ENCODE measurements at places on chromosomes 7 and 10.

GRCh38 chr7:80902716-80903308 lies 16.0 kb downstream of the SEMA3C start:
- DNase-seq: no peak

DNA sequence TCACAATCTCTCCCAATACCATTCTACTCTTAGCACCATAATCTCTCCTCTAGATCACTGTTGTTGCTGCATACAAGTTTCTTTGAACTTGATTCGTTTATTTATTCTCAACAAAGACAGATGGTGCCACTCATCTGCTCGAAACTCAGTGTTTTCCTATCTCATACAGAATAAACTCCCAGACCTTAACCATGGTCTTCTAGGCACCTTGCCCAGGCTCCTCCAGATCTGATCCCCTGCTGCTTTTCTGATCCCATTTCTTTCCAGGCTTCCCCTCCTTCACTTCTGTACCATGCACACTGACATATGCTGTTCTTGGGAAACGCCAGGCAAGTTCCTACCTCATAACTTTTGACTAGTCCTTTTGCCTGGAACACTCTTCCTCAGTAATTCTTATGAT lies 645.7 kb downstream of the DNAJB9 start:
- no peak for DNase-seq

DNA sequence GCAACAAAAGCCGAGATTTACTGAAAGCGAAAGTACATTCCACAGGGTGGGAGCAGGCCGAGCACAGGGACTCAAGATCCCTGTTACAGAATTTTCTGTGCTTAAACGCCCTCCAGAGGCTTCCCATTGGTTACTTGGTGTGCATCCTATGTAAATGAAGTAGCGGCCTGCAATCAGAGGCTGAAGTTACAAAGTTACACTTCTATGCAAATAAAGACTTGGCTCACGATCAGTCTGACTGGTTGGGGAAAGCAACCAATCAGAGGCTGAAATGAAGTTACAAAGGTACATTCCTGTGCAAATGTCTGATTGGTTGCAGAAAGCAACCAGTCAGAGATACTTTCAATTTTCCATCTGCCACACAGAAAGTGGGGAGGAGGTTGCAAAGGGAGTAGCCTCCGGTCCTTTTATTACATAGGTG lies 4.1 kb downstream of the ACBD7 start:
- no peak for DNase-seq

GRCh38 chr10:113927440-113927839 lies 73.0 kb downstream of the NHLRC2 start:
- DNase-seq: no peak

DNA sequence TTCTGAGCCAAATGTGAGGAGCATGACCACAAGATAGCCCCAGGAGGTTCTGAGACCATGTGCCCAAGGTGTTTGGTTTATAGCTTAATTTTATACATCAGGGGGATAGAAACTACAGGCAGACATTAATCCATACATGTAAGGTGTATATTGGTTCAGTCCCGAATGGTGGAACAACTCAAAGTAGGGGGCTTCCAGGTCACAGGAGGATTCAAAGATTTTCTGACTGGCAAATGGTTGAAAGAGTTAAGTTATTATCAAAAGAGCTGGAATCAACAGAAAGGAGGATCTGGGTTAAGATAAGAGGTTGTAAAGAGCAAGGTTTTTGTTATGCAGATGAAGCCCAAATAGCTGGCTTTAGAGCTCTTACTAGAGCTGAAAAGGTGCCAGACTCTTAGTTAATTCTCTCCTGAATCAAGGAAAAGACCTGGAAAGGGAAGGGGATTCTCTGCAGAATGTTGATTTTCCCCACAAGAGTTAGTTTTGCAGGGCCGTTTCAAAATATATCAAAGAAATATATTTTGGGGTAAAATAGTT lies 640.0 kb downstream of the IPMK start:
- DNase-seq: no peak

DNA sequence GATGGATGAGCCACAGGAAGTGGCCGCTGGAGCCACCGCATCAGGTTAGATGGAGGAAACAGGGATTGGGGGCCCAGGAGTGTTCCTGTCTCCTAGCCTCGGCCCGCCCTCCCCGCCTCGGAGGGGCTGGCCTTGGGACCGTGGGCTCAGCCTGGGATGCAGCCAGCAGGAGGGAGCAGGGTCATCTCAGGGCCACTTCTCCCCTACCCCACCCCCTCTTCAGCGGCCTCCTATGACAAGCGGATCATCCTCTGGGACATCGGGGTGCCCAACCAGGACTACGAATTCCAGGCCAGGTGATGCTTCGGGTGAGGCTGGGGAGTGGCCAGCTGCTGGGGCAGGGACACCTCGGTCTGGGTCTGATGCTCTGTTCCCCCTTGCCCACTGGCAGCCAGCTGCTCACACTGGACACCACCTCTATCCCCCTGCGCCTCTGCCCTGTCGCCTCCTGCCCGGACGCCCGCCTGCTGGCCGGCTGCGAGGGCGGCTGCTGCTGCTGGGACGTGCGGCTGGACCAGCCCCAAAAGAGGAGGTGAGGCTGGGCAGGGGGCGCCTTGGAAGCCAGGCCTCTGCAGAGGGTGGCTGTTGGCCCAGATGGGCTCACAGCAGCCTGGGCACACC lies 4.7 kb downstream of the LRWD1 start:
- no peak for DNase-seq

DNA sequence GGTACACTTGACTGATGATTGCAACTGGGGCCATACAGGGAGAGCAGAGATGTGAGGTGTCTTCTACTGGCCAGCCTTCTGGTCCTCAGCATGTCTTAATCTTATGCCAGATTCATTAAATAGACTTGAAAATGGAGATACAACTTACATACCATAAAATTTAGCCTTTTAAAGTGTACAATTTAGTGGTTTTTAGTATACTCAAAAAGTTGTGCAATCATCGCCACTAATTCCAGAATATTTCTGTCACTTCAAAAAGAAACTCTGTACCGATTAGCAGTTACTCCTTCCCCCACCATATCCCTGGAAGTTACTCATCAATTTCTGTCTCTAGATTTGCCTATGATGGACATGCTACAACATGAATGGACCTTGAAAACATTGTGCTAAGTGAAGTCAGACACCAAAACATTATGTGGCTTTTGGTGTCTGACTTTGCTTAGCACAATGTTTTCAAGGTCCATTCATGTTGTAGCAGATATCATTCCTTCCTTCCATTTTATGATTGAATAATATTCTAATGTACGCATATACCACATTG lies 53.0 kb downstream of the SH2D4B start:
- no peak for DNase-seq

GRCh38 chr7:154744256-154744860 lies 258.6 kb downstream of the PAXIP1 start:
- no peak for DNase-seq

DNA sequence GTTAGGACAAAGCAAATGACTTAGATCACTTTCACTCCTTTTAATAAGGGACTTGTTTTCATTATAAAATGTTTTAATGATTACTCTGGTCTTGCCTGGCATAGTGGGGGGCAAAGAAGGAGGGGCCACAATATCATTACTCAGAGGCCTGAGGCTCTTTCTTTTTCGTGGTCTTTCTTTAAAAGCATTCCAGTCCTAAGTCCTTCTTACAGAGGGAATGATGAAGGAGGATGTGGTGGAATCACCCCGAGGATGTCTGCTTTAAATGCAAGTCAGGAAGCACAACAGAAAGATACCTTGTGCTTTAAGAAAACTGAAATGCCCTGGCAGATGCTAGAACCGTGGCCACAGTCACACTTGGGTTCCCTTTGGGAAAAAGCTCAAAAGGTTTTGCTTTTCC lies 379.1 kb downstream of the INHBA start:
- DNase-seq: no peak

GRCh38 chr7:78206769-78207168 lies 408.2 kb downstream of the PHTF2 start:
- no peak for DNase-seq

DNA sequence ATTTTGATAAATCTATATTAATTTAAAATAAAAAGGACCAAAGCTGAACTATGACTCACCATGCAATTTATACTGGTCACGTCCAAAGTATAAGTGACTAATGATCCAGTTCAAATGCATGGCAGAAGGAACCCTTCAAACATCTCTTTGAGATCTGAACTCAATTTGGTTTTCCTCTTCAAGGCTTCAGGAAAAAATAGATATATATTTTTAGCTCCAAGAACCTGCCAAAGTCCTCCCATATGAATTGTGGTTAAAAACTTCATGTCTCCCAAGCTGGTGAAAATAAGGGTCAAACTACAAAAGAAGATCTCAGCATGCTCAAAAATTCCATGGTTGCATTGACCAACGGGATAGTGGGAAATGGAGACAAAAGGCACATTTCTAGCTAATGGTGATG lies 34.6 kb upstream of the PDE1C start:
- DNase-seq: no peak

GRCh38 chr10:114322344-114322743 lies 82.0 kb downstream of the AFAP1L2 start:
- no peak for DNase-seq

- DNase-seq: no peak
Observed at GRCh38 chr7:46157404-46157803, 236.3 kb upstream of the IGFBP3 start.

DNA sequence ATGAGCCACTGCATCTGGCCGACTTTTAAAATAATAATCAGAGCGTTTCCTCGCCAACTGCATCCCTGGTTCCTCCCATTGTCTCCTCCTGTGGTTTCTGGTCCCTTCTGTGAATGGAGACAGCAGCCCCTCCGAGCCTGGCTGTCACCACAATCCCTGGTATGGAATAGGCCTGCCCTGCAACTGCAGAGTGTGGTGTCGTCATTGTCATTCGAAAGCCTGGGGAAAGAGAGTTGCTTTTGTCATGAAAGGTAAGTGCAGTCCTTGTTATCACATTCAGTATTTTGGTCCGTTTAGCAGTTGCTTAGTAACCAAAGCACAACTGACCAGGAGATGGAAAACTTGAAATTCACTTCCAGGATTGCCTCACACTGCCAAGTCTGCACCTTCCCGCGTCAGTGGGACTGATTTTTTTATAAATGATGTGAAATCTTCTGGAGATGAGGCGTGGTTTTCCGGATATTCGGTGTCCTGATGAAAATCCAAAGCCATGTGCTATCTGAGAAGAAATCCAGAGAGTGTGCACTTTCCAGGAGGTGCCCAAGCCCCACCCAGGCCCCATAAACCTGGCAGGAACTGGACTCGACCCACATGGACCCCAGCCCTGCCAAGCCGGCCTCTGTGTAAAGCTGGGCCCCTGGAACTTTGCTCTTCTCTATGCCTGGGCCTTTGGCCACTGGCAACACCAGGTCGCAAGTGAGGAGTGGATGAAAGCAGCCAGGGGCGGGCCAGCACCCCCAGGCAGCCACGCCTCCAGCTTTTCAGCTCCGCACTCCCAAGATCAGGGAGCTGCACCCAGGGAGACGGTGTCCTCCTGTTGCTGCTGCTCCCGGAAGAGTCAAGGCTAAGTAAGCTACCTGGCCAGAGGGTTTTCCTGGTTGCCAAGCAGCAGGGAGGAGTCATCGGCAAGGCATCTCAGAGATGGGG lies 133.7 kb upstream of the SH2B2 start:
- no peak for DNase-seq

- no peak for DNase-seq
Observed at GRCh38 chr10:3935933-3936359, 150.9 kb upstream of the KLF6 start.

GRCh38 chr7:78983483-78983882 lies 470.0 kb downstream of the MAGI2 start:
- no peak for DNase-seq

GRCh38 chr10:87603769-87604168 lies 55.9 kb upstream of the PAPSS2 start:
- DNase-seq: no peak

DNA sequence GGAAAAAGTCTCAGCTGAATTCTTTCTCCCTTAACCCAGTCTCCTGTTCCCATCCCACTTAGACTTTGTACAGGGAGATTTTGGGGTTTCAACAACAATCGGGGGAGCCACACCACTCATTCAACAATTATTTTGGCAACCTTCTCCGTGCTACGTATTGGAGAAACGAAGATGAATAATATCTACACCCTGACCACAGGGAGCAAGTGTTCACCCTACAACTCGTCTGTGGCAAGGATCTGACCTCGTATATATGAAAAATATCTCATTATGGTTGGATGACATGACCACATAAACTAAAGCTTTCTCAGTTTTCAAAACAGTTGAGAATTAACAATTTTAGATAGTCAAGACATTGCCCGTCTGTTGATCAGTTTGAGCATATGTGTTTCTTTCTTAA lies 302.1 kb downstream of the CACNA2D1 start:
- no peak for DNase-seq

DNA sequence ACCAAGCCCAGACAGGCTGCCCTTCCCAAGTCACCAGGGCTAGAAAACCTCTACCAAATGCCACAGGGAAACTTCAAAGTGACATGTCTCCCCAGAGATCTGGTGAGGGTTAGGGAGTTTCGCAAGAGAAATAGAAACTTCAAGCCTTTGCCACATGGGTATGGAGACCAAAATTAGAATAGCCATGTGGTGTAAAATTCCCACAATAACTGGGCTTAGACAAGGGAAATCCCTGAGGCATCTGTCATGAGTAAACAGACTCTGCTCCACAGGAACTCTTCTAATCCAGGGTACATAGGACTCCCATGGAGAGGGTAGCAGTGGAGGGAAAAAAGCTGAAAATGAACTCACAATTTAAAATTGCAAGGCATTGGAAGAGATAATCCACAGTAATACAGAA lies 14.3 kb downstream of the ADAM12 start:
- DNase-seq: no peak

GRCh38 chr10:9834434-9834833 lies 1183.2 kb upstream of the CELF2 start:
- no peak for DNase-seq

DNA sequence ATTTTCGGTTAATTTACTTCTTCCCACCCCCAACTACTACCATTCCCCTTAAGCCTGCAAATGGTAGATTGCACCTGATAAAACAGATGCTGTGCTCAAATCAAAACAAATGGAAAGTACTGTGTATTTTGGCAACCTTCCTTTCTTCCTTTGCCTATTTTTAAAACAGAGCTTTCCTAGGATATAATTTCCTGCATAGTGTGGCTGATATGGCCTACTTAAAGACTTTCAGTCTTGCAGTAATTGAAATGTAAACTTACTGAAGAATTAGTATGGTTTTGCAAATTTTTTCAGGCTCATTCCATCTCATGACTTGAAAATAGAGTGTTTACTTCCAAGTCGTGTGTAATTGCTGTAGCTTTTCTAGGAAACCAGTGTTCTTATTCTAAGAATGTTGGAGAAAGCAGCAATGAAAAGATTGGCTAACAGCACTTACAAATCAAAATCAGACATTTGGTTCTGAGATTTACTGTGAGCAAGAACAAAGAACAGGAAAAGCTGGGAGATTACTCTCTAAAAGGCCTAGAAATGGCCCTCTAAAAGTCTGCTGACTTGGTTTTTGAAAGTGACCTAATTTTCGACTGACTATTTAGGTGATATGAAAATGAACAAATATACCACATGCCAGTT lies 52.0 kb downstream of the REEP3 start:
- no peak for DNase-seq

- no peak for DNase-seq
Observed at GRCh38 chr7:1698201-1698600, 28.1 kb downstream of the ELFN1 start.

DNA sequence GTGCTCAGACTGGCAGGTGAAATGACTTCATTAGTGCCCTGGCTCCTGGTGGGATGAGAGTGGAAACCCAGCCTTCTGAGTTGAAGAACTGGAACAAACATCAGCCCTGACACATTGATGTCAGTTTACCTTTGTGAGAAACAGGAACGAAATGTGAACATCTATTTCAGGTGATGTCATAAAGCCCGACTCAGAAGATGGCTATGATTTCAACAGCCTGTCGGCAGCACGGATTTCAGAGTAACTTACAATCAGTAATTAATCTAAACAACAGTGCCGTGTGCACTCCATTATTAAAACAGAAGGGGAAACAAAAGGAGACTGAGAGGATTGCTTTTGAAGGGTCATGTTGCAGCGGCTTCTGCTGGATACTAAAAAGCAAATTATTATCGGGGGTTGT lies 243.2 kb downstream of the FRMD4A start:
- no peak for DNase-seq

Data from activated naive CD4-positive, alpha-beta T cell treated with Interleukin-2 at 50 U/mL for 16 hours (primary cell).